ENCODE measurements at places on chromosomes 2 and 18.

- no peak for DNase-seq
These were observed 103.1 kb upstream of the LTBP1 start for GRCh38 chr2:32843699-32844098.

GRCh38 chr2:56049233-56049845 lies 125.8 kb upstream of the EFEMP1 start:
- no peak for DNase-seq

DNA sequence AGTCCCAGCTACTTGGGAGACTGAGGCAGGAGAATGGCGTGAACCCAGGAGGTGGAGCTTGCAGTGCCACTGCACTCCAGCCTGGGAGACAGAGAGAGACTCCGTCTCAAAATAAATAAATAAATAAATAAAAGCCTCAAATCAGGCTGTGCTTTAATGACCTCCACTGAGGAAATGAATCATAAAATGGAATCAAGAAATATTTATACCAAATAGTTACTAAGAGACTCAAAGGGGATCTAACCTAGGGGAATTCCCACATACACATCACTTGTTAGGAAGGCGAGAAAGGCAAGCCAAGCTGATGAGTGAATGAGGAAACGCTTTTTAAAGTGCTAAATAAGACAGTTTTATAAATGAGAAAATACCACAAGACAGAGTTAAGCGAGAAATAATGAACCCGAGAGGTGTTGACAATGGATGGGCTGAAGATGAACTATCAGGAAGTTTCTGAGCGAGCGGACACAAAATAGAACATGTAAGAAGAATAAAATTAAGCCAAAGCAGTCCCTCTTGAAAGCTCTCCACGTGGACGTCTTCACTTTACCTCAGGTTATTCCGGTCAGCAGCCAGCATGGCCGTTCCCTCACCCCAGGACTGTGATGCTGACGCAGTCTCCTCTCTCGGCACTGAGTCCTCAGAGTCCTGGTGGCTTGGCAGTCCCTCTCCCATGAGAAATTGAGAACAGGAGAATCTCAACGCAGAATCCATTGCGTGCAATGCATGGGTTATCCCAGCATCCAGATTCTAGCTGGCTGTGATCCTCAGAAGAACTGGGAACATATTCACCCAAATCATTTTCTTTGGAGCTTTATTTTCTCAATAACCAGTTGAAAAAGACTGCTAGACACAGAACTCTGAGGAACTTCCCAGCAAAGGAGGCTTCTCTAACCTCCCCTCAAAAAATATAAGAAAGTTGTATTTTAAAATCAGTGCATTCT lies 22.3 kb downstream of the PXDN start:
- no peak for DNase-seq

DNA sequence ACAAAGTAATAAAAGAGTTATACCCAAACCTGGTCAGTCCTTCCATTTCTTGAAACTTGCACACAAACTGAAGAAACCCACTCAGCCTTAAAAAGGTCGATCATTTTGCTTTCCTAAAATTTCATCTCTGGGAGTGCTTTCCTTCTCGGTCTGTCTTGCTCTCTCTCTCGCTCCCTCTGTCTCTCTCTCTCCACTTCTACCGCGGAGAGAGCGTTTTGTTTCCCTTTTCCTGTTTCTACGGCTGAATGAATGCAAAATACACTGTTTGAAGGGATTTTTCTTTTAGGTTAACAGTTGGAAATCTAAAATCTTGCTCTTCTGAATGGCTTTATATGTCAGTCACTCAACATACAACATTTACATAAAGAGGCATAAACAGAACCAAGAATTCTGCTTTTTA lies 424.2 kb downstream of the TGIF1 start:
- DNase-seq, result no peak

All from activated T-helper 1 cell treated with anti-CD3 and anti-CD28 coated beads, Interleukin-2, amount 50 U/mL, for 16 hours (primary cell).